ENCODE measurements at places on chromosomes 6 and 20. TPM values are rescaled to one million over a fixed set of nuclear protein-coding genes. Genes with fewer than 3 reads are reported as not detected.

Gene BPI
- total RNA-seq: 0.41 TPM

DNA sequence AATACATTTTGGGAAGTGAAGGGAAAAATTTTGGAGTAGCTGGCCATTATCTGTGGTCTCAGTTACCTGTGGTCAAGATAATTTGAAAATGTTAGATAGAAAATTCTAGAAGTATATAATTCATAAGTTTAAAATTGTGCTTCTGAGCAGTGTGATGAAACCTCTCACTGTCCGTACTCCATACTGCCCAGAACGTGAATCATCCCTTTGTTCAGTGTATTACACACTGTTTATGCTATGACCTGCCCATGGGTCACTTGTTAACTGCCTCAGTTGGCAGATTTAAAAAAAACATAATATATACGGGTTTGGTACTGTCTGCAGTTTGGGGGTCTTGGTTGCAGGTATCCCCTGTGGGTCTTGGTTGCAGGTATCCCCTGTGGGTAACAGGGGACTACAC is 4.1 kb upstream of the CALHM5 start:
- DNase-seq: no peak

DNA sequence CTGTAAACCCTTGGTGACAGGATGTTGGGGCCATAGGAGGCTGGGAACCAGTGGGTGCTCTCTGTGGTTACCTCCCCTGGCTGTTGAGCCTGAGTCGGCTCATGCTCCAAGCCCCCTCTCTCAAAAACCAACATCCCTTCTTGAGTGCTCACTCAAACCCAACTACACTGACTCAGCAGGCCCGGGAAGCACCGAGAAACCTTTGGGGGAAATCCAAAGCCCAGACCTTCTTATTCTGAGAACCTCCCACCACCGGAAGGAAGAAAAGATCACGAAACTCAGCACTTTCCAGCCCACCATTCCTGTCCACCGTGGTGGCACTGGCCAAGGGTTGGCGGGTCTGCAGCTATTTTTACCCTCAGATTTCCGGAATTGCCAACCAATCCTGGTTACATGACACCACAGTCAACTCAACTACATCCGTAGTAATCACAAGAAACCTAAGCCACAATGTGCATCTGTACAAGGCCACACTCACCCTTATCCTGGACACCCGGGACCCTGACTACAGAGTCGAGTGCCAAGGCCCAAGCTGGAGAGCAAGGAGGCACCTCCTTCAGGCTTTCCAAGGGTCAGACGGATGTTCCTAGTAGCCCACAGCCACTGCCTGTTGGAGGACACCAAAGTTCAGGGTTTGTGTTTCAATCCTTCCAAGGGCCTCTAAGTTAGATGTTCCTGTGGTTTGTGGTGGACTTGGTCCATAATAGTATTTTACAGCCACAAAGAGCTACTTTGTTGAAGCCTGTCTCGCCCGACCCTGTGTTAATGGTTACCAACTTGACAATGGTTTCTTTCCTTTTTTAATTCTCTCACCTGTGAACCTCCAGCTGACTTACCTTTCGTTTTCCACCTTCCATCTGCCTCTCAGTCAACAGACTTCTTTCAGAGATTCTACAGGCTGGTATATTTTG is 317.0 kb downstream of the CDC5L start:
- DNase-seq: no peak

Gene CCN6
- not detected for total RNA-seq

DNA sequence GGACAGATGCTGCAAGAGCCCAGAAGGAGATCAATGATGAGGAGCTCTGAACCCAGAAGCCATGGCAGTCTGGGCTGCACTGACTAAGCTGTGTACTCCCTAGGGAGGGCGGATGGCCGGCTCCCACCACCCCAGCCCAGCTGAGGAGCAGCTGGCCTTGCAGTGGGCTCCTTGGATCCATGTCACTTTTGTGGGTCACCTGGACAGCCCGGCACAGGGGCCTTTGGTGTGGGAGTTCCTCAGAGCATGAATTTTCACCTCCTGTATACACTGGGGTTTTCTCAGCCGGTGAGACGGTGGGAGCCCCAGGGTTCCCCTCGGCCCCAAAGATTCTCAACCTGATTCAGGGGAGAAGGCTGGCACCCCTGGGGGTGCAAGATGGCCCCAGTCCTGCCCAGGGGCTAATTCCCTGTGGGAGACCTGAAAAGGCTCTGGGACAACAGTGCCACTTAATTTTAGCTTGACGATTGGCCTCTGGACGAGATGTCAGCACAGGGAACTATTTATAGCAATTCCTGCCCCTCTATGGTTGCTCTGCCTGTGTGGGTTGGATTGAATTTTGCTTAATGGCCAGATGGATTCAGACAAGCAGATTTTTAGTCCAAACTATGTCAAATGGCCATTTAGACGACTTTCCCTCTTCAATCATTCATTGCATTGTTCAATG is 121.6 kb upstream of the PMEPA1 start:
- DNase-seq: no peak

Gene PNPLA1
- not detected for total RNA-seq

DNA sequence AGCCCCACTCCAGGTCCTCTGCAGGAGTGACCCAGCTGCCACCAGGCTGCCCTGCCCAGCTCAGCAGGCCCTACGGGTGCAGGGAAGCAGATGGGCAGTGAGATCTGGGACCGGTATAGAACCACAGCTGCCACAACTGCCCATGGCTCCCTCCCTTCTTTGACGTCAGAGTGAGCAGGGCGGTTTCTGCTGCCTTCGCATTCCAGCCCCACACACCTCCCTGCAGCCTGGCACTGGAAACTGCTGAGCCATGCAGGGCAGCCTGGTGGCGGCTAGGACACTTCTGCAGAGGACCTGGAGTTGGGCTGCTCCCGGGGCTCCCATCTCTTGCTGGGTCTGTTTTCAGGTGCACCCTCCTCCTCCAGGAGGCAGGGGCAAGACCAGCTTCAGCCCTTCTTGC is 101.6 kb upstream of the CD93 start:
- peak; percentile 49 for DNase-seq

DNA sequence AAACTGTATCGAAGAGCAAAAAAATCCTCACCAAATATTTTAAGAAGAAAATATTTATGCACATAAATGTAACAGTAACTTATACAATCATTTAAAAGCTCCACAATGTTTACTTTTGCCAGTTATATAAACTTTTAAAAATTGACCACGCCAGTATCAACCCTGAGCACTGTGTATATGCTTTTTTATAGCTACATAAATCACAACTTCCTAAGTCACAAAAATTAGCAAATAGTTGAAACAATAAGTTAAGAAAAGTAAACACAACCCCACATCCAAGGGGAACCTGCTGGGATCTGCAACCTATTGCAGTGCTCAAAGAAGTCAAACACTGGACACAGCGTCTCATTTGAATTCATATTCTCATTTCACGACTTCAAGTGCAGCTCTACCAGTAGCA is 89.8 kb upstream of the DST start:
- DNase-seq: no peak

DNA sequence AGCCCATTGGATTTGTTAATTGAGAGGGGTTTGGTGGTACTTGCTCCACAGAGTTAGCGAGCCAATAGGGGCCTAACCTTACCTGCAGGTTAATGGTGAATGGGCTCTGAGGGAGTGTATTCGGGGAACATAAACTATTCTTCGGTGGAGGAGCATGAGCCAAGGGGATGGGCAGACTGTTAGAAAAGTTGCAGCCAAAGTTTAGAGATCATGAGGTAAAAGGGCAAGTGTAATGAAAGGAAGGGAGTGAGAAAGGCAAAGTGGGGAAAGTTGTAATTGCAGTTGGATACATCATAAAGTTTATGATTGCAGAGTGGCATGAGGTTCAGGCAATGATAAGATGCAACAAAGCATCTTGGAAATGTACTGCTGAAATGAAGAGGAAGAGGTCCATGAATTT is 142.1 kb upstream of the TBX18 start:
- DNase-seq: no peak

Gene PPT2
- 32.9 TPM for total RNA-seq

Gene NTSR1
- total RNA-seq: not detected

DNA sequence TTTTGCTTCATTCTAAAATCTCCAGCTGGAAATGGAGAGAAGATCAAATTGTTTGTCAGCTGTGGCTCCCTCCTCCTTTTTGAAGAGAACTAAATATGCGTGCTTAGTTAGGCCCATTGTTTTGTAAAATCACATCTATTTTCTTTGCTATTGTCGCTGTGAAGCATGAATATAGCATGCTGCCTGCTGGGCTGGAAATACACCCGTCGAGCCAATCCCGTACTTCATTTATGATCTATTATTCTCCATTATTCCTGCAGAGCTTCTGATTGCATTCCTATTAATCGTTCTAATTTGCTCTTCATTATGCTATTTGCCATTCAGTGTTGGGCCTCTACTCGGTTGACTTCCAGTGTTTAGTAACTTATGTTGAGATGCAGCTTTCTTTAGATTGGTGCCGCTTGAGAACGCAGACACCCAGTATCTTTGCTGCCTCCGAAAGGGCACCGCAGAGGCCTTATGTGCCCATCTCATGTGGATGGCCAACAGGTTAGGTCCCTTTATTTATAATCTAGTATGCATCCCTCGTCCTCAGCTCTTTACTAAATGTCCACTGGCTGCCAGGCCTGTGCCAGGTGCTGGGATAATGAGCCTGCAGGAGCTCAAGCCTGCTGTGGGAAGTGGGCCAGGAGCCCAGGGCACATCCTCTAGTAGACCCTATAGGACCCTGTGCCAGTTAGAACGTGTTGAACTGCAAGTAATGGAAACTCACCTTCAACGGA is 45.6 kb downstream of the FAM50B start:
- DNase-seq: no peak

- DNase-seq: no peak
Measured at GRCh38 chr20:23536328-23536974, 31.8 kb downstream of the CST9L start.

Data from prostate gland (tissue), 2 donors.